ENCODE measurements at places on chromosomes 5 and 9. TPM values are rescaled to one million over a fixed set of nuclear protein-coding genes. Genes with fewer than 3 reads are reported as not detected.

DNA sequence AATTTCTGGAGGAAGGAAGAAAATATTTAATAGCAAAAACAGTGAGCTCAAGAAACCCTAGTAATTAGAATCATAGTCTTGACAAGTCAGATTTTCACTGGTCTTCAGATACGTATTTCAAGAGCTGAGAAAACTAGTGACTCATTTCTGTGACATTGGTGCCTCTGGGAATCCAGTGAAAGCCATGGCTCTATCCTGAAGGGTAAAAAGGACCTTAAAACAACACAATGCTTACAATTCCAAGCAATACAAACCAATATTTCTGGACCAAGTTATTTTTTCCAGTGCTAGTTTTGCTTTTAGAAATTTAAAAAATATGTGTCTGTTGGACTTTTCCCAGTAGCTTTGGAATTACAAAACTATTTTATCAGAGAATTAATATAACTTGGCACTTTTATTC is 140.3 kb downstream of the LPAR1 start:
- peak; percentile 39 for DNase-seq

- peak; percentile 26 for DNase-seq
These were observed 48.9 kb downstream of the PFDN1 start for GRCh38 chr5:140253985-140254384.

DNA sequence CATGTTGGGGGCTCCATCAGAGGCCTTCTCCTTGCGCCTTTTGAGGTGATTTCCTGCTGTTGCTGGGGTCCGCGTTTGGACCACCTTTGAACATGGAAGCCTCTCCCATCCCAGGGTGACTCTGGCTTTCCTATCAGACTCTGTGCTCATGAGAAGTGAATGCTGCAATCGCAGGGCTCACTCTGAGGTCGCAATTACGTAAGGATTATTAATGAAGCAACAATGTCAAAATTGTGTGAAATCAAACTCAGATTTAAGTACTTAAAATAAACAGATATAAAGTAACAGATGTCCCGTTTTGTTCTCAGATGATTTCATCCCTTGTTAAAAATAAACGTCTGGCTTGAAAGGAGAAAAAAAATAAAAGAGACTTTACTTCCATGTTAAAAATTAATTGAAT is 634.2 kb downstream of the BNC2 start:
- peak; percentile 60 for DNase-seq

- DNase-seq, result no peak
These were observed 39.5 kb upstream of the PHF2 start for GRCh38 chr9:93536874-93537273.

DNA sequence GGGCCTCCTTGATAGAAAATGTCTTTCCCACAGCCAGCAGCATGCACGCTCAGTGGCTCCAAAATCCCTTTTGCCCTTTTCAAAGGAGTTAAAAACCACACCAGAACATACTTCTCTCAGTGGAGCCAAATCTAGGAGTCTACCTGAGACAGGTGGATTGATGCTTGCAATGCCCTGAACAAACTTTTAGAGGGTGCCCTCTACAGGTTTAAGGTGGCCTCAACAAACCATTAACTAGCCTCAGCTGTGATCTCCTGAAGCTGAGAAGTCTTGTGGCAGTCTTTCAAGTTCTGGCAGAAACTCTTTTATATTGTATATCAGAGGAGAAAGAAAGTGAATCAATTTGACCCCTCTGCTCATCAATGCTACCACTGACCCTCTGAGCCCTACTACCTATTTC is 125.4 kb downstream of the MED27 start:
- DNase-seq, result no peak

DNA sequence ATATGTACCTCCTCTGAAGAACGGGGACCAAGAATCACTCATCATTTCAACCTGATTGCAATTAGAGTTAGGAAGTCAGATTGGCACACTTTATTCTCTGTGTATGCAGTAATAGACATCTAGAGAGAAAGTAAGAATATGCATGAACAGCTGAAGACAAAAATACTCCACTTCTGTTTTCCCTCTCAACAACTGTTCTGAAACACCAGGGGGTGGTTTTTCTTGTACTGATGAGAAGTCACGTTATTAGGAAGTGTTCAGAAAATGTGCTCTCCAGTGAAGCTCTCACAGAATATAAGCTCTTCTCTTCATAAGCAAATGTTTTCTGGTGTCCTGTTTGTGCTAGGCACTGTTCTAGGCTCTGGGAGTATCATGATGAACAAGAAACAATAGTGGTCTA is 531.7 kb upstream of the C9orf72 start:
- peak; percentile 76 for DNase-seq

GRCh38 chr5:167029488-167029887 is 1262.0 kb upstream of the WWC1 start:
- DNase-seq, result no peak

DNA sequence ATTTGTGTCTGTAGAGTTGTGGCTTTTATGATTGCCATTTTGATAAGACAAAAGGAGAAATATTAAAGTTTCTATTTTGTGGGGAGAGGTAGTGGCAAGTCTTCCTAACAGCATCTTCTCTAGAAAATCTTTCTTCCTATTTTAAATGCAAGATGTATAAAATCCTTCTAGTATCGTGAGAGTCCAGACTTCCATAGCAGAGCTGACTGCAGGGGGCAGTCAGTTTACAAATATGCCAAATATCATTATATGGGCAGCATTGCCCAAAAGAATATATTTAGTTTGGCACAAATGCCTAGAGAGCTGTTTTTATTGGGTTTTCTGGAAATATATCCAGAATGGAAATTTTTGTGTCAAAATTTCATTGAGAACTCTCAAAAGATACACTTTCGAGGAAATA is 82.1 kb upstream of the ALDH1A1 start:
- DNase-seq, result no peak

DNA sequence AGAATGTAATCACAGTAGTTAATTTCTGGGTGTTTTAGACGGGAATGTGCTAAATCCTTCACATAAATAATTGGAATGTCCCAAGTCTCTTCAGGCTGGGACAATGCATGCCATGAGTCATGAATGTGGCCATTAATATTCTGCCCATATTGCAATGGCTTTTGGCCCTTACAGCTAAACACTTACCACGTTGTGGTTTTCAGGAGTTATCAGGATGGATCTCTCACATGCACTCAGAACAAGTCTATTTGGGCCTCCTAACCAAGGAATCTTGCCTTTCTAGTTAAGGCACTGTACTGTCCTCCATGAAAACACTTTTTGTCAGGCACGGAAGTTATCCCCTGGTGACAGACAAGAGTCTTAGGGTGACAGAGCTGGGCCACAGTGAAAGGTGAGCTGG is 32.7 kb downstream of the PKD2L2 start:
- DNase-seq, result peak; percentile 7

DNA sequence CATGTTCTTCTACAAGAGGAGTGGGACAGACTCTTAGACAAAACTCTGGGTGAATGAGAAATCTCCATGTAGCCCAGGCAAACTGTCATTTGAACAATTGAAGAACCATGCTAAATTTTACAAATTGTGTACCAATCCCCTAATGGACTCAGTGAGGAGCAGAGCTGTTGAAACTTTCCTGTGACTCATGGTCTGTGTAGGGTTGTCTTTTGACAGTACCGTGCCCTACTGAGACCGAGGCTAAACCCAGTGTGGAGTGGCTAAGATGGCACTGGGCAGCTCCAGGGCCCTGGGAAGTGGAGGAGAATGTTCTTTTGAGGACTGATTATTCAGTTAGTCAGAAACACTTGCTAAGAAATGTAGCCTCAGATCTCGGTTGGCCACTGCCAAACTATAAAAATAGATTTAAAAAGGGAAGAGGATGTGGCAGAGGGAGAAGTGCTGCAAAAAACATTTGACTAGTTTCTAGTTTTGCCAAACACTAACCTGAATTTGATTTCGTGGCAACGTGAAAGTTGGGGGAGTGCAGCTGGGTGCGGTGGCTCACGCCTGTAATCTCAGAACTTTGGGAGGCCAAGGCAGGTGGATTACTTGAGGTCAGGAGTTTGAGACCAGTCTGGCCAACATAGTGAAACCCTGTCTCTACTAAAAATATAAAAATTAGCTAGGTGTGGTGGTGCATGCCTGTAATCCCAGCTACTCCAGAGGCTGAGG is 24.7 kb downstream of the POU4F3 start:
- no peak for DNase-seq

- no peak for DNase-seq
These were observed 60.8 kb downstream of the ERGIC1 start for GRCh38 chr5:172894767-172895388.

- DNase-seq, result peak; percentile 99
These were observed 72.3 kb downstream of the PSMB7 start for GRCh38 chr9:124342776-124343485.

DNA sequence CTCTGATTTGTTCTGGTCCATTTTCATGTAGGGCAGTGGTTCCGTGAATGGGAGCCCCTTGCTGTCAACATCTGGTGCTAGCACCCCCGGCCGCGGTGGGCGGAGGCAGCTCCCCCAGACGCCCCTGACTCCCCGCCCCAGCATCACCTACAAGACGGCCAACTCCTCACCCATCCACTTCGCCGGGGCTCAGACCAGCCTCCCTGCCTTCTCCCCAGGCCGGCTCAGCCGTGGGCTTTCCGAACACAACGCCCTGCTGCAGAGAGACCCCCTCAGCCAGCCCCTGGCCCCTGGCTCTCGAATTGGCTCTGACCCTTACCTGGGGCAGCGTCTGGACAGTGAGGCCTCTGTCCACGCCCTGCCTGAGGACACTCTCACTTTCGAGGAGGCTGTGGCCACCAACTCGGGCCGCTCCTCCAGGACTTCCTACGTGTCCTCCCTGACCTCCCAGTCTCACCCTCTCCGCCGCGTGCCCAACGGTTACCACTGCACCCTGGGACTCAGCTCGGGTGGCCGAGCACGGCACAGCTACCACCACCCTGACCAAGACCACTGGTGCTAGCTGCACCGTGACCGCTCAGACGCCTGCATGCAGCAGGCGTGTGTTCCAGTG is 244.0 kb downstream of the CACNA1B start:
- no peak for DNase-seq

- no peak for DNase-seq
These were observed 120.8 kb downstream of the GALNT10 start for GRCh38 chr5:154311362-154311761.

GRCh38 chr5:56543441-56544388 is 271.6 kb upstream of the MAP3K1 start:
- no peak for DNase-seq

GRCh38 chr5:45288746-45289145 is 407.4 kb downstream of the HCN1 start:
- DNase-seq, result no peak

DNA sequence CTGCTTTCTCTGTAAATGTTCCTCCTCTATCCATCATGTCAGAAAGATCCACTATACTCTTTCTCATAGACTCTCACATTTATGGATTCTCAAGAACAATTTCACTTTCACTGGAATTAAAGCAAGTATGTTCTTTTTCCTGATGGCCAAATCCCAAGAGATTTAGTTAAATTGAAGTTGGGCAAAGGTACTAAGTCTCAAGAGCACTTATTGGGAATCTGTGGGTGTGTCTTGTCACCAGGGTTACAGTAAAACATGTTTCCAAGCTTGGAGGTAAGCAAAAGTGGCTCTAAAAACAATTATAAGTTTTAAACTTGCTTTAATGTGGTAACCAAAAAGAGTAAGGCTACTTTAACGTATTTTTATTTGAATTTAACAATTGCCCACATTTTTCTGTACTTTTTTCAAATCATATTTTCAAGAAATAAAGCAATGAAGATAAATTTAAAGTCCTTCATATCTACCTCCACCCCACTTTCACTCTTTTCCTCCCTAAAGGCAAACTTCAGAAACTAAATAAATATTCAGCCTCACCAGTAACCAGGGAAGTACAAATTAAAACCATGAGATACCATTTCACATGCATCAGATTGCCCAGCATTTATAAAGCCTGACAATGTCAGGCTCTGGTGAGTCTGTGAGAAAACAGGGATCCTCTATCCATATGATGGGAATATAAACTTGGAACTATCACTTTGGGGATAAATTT is 387.4 kb downstream of the CETN3 start:
- peak; percentile 51 for DNase-seq

- no peak for DNase-seq
These were observed 121.8 kb downstream of the GCNT1 start for GRCh38 chr9:76580820-76581219.

NME5 gene
- 0.62 TPM for total RNA-seq

SPATA31D4 gene
- not detected for total RNA-seq

SMIM33 gene
- not detected for total RNA-seq

KLF9 gene
- total RNA-seq, result 30.6 TPM

AMBP gene
- total RNA-seq, result 0.36 TPM

ADCY2 gene
- total RNA-seq, result not detected
